ENCODE measurements at places on chromosomes 11 and 22.

- DNase-seq = no peak
These were observed 51.4 kb downstream of the RPS6KA4 start for GRCh38 chr11:64410404-64410734.

DNA sequence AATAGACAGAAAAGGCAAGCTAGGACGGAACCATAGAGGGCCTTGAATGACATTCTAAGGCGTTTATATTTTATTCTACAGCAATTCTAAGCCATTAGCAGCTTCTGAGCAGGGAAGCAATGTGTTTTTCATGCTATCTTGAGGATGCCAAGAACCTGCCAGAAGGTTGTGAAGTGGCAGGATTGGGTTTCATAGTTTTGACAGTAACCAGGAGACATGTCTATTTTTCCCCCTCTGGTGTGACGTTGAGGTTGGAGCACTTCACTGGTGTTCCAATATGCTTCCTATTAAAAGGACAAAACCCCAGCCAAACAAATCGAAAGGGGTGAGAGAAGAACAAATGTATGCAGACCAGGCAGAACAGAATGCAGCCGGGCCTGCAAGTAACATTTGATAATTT, 148.2 kb downstream of the SPATA19 start:
- DNase-seq = no peak

DNA sequence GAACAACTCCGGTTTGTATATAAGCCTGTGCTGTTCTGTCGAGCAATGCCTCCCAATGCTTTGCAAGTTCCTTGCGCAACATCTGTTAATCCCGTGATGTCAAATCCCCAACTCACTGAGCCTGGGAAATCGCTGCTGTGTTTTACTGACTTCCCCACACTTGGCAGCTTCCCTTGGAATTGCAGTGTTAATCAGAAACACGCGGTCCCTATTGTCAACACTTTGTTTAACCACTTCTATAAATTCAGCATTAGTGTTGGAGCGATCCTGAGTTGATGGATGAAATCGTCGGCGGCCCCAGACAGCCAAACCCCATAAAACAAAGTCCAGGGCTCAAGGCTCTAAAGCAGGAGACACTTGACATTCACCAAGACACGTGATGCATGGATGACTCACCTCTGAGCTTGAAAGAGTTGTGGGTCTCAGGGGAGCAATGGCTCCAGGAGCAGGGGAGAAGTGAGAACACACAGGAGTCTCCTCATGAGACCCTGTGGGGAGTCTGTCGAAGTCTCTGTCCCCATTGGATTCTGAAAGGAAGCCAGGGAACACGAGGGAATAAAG, 555.3 kb downstream of the MIAT start:
- no peak for DNase-seq

- no peak for DNase-seq
These were observed 971 bp downstream of the DNAJB13 start for GRCh38 chr11:73951797-73952196.

GRCh38 chr22:50184902-50185374, 775 bp upstream of the TRABD start:
- no peak for DNase-seq

- no peak for DNase-seq
These were observed 50.5 kb upstream of the WNT7B start for GRCh38 chr22:46027211-46028105.

GRCh38 chr11:44096360-44097185, 1.1 kb downstream of the EXT2 start:
- no peak for DNase-seq

- DNase-seq = no peak
These were observed 6.2 kb downstream of the KDM4F start for GRCh38 chr11:95055283-95055897.

GRCh38 chr22:32200752-32201151, 4.1 kb downstream of the RFPL2 start:
- DNase-seq = no peak

- DNase-seq = no peak
These were observed 31.0 kb upstream of the PICALM start for GRCh38 chr11:86099874-86100273.

DNA sequence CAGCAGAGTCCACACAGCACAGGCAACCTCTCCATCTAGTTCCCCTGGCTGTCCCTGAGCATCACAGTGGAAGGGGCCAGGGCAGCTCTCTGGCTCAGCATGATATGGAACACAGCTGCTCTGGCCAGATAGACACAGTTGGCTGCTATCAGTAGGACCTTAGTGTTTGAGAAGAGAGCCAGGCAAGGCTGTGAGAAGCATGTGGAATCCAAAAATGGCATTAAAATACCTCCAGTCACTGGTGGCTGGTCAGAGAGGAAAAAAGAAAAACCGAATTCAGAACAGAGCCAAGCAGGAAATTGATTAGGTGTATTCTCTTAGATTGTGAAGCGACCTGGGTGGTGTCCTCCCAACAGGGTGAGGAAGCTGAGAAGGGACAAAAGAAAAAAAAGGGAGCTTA, 27.9 kb downstream of the SERPINH1 start:
- no peak for DNase-seq

DNA sequence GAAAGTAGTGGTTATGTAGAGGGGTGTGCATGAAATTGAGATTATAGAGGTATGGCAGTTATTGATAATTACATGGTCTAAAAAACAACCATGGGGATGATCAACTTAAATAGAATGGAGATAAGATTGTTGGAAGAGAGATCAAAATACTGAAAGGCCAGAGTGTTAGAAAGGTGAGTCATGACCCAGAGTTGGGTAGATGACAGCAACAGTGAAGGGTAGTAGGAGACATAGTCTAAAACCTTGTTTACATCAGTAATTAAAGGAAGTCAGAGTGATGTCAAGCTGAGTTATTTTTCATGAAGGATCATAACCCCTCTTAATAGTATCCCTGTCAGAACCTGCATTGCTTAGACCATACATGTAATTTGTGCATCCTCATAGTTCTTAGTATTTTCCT, 110.9 kb downstream of the ELP4 start:
- DNase-seq = no peak

DNA sequence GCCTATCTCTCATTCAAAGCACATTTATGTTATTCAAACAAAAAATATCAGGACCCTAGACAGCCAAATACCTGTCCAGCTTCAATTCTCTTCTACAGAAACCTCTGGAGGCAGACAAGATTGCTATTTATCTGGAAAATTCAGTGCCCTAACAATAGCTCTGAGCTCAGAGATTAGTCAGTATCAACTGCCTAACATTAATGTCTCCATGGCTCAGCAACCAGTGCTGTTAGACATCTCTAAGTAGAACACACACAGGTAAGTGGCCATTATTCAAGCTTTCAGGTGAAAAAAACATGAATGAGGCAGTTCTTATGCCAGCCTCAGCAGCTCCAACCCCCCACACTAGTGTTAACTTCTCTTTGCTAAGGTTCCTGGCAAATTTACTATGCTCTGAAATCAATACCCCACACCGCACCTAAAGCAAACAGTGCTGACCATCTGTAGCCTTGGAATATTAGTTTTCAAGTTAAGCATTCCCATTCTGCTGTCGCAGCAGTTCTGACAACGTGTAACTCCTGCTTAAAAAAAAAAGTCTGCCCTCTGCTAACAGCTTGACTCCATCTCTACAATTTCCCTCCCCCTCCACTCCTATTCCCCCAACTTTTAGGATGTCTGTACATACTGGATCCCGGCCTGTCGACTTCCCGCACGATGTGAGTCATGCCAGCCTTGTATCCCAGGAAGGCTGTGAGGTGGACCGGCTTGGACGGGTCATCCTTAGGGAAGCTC, 1.5 kb downstream of the RPL3 start:
- no peak for DNase-seq

- DNase-seq = no peak
These were observed 188.2 kb upstream of the TBCEL start for GRCh38 chr11:120835601-120836228.

DNA sequence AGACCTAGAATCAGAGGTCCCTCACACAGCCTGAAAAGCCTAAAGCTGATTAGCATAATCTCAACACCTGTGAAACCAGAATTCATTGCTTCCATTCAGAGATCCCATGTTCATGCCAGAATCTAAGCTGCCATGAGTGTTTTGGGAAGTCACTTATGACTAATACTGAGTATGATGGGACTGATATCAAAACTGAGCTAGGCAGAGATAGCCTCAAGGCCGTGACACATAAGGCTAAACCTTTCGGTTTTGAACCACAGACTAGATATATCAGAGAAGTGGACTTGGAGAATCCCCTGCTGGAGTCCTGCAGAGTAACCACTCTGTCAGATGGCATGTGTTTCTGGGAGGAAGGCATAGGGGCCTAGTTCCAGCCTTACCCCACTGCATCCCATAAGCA, 23.1 kb upstream of the GLYATL2 start:
- no peak for DNase-seq

DNA sequence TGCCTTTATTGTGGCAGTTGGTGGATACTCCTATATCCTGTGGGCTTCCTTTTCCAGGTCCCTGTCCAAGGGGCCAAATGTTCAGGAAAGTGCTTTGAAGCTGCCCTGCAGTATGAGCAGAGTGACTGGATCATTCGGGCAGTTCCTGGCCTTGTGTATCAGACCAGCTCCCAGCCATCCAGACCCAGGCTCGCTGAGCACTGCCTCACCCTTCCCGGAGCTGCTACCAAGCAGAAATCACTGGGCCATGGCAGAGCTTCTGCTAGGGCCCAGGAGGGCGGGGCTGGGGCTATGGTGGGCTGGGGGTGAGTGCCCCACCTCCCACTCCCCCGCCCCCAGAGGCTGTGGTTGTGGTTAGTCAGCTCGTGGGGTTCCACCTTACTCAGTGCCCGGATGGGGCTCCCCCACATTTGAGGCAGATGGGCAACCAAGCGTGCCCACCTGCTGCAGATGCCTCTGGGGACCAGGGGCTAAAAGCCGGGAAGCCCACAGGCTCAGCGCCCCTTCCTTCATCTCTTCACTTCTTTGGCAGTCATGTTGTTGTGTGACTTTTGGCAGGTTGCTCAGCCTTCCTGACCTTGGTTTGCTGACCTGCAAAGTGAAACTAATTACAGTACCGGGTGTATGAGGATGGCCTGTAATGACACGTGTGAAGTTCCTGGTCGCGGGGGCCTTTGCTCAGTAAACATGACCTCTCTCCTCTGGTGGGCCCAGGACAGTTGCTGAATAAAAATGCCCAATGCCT, 2.1 kb upstream of the LRRC32 start:
- no peak for DNase-seq

DNA sequence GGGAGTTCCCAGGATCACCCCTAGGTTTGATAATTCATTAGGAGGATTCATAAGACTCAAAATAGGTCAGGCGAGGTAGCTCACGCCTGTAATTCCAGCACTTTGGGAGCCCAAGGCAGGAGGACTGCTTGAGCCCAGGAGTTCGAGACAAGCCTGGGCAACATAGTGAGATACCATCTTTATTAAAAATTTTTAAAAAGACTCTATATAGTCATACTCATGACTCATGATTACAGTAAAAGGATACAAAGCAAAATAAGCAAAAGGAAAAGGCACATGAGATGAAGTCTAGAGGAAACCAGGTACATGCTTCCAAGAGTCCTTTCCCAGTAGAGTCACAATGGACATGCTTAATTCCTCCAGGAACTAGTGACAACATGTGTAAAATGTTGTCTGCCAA, 13.9 kb upstream of the PTS start:
- DNase-seq = no peak

DNA sequence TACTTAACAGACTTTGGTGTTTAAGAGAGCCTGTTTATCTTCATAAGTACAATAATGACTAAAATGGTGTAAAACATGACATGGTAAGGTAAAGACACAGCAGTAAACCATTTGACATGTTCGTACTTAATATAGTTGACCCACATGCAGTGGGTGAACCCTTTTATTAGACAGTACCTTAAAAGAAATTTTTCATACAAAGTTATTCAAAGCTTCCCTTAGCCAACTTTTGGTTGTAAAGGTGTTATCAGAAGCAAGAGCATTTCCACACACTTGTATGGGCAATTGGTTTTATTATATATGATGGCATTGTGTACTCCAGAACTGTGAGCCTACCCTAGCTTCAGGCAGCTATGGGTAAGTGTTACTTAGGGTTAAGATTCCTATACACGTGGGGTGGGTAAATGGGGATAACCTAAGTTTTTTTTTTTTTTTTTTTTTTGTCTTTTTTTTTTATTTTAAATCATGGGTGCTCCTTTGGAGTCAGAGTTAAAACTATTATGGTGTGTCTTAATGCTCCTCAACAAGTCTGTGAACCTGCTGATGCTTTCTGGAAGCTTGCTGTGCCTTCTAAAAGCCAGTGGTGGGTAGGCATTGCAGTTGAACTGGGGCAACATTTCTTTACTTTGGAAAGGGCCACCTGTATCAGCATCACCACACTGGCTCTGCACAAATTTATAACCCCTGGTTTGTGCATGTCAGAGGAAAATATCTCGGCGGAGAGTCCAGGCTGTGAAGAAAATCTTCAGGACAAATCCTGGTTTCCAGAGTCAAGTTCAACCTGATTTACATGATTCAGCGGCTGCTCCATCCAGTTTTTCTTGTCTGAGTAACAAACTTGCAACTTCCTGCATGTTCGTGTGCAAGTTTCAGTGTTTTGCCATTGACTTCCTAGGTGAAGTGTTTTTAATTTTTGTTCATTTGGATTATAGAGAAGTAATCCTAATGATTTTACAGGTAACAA, 3.3 kb downstream of the PCF11 start:
- no peak for DNase-seq
